ENCODE measurements at places on chromosomes 2 and 18.

DNA sequence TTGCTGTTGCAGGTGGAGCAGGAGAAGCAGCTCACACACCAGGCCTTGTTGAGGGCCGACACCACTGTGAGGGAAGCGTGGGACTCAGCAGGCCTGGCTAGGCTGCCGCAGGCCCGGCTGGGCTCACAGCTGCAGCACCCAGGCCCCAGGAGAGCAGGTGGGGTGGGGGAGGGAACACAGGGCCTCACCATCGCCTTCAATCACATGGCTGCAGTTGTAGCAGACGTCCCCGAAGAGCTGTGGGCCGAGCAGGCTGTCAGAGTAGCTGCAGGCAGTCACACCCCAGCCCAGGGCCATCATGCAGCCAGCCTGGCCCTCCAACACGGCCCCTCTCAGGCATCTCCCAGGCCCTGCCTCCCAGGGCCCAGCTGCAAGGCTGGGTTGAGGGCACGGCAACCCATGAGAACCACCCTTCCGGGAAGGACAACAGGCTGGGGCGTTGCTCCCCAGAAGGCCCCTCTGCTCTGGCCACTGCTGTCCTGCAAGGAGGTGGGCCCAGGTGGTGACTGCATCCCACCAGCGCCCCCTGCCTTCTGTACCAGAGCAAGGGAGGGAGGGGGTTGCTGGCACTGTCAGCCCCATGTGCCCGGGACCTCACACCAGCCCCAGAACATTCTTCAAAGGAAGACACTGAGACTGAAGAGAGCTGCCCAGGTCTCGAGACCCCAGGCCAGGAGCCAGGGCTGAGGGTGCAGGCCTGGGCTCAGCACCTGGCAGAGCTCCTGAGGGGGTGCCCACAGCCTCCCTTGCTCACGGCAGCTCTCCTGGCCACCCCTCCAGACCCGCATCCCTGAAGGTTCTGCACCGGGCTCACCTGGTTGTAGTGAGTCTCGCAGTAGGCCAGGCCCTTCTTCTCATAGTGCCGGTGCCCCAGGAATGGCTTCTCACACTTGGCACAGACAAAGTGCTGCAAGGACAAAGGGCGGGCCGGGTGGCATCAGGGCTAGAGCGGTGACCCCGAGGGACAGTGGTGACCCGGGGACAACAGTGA lies 5.6 kb upstream of the GPR17 start:
- DNase-seq: peak; percentile 40

GRCh38 chr2:145137901-145138300 lies 618.0 kb upstream of the ZEB2 start:
- DNase-seq: no peak

DNA sequence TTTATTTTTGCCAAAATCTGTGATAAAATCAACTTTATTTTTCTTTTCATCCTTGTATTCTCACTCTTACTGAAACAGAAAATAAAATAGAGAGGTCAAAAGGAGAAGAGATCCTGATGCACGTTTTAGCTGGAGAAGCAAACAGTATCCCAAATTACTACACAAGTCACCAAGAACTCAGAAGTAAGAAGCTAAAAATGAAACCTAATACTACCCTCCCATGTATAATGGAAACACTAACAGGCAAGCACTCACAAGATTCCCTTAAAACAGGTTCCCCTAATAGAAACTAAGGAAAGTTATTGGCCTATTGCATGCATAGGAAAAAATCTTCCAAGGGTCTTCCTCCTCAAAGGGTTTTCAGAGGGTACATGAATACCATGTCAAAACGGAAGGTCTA lies 927.0 kb downstream of the ERBB4 start:
- DNase-seq: no peak

DNA sequence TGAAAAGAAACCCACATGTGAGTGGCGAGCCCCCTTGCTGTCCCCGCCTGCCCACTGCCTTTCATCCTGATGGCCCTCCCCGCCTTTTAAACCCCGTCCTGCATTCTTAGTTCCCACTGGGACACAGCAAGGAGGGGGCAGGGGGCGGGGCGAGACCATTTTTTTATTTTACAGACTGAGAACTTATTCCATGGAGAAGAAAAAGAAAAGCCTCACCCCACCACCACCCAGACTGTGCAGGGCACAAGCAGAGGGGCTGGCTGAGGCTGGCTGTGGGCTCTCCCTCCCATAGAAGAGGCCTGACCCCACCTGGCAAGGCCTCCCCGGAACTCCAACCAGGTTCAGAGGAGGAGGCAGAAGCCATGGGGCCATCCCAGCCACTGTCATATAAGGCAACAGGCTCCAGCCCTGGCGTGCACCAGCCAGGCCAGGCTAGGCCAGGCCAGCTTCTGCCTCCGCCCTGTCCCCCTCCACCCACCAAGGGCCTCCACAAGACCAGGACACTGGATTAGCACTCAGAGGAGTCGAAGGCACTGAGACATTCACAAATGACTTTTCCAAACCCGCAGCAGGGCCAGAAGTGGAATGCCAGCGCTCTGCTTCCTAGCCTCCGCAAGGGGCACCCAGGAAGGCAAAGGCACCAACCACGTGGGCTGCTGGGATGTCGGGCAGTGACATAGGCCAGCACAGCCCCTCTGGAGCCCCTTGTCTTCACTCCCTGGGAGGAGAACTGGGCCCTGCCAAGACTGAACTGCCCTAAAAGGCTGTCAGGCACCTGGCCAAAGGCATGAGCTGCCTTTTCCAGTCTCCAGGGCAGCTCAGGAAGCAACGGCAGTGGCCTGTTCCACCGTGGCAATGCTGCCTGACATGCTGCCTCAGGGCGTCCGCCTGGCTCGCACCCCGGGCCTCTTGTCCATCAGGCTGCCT lies 37.5 kb upstream of the SEMA4C start:
- no peak for DNase-seq

- no peak for DNase-seq
Observed at GRCh38 chr2:46328291-46328690, 31.1 kb downstream of the EPAS1 start.

GRCh38 chr2:111219734-111220505 lies 99.2 kb downstream of the BCL2L11 start:
- no peak for DNase-seq

GRCh38 chr18:24136967-24137373 lies 1.9 kb upstream of the CABYR start:
- DNase-seq: peak; percentile 50

- DNase-seq: peak; percentile 18
Observed at GRCh38 chr2:119481501-119482455, 42.5 kb downstream of the SCTR start.

DNA sequence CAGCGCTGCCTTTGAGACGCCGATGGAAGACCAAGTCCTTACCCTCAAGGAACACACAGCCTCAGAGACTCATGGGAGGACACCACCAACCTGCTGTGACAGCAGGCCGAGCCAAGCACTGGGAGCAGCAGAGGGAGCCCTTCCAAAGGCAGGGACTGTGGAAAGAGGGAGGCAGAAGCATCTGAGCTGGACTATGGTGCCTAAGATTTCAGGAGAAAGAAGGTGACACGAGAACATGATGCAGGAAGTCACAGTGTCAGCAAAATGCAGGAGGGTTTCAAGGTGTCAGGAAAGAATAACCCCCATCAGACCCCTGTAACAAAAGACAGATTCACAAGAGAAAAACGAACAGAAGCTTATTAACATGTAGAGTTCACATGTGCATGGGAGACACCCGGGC lies 24.2 kb upstream of the COX7A2L start:
- DNase-seq: peak; percentile 14

GRCh38 chr2:61582165-61582564 lies 44.0 kb upstream of the XPO1 start:
- DNase-seq: no peak

- DNase-seq: no peak
Observed at GRCh38 chr2:65377556-65378192, 54.7 kb downstream of the SPRED2 start.

DNA sequence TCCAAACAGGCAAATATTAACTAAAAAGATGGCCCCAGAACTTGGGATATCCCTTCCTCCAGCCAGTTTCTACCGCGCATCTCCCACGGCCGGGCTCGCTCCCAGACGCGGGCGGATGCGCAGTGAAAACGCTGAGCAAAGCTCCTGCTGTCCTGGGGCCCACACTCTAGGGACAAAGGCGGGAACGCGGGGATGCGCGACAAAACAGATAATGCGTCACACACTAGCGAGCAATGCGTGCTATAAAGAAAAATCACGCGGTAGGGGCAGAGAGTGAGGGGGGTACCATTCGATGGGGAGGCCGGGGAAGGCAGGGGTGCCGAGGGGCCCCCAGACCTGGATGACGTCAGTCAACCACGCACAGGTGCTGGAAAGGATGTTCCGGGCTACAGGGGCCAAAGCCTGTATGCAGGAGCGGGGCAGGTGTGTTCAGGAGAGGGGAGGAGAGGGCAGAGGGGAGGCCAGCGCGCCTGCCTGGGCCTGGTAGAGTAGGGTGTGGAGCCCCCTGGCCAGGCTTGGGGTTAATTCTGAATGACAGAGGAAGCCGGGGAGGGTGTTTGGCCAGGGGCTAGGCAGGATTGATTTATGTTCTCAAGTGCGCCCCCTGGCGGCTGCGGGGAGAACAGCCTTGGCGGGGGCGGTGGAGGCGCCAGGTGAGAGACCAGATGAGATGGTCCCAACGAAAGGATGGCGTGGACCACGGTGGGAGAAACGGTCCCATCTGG lies 14.9 kb upstream of the ITM2C start:
- DNase-seq: no peak

- peak; percentile 83 for DNase-seq
Observed at GRCh38 chr2:26011990-26012856, 21.7 kb upstream of the RAB10 start.

GRCh38 chr2:231429901-231430300 lies 34.4 kb downstream of the NCL start:
- DNase-seq: no peak

DNA sequence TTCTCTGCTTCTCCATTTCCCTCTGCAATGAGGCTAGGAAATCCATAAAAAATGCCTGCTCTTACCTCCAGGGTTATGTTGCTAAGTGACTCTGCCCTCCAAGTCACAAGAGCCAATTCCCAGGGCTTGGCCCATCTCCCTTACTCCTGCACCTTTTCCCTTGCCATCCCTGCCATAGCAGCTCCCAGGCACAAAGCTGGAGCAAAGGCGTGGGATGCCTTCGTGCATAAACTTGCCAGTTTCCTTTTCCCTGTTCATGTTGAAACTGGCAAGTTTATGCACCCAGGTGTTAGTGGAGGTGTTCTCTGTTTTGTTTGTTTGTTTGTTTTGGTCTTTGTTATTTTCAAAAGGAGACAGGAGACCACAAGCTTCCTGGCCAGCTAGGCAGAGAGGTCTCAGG lies 195.1 kb downstream of the ACKR3 start:
- DNase-seq: no peak

GRCh38 chr2:172613040-172613439 lies 57.1 kb downstream of the PDK1 start:
- no peak for DNase-seq

DNA sequence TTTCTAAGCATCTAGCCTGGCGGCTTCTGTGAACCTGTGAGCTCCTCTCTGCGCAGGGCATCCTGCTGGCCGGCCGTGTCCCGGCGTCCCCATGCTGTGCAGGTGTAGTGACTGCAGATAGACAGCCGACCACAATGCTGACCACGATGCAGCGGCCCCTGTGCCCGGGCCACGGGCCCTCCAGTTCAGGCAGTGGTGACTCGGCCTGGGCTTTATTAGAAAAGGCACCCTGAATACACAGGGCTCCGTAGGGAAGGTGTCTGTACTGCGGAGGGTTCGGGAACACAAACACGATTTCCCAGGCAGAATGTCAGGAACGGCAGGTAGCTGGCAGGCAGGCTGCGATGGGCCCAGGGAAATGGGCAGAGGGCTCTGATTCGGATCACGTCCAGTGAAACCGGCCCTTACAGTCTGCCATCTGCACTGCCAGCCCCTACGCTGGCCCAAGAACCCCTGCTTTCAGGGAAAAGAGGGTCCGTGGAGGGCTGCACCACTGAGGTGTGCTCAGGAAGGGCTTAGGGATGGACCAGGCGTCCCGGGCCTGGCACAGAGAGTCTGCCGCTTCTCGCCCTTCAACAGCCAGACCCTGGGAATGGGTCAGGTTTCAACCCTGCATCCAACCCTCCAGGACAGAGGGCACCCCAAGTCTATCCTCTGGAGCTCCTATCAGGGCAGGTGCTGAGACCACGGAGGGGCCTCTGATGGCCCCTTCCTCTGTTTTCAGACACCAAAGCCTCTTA lies 196.5 kb downstream of the HDAC4 start:
- DNase-seq: no peak

DNA sequence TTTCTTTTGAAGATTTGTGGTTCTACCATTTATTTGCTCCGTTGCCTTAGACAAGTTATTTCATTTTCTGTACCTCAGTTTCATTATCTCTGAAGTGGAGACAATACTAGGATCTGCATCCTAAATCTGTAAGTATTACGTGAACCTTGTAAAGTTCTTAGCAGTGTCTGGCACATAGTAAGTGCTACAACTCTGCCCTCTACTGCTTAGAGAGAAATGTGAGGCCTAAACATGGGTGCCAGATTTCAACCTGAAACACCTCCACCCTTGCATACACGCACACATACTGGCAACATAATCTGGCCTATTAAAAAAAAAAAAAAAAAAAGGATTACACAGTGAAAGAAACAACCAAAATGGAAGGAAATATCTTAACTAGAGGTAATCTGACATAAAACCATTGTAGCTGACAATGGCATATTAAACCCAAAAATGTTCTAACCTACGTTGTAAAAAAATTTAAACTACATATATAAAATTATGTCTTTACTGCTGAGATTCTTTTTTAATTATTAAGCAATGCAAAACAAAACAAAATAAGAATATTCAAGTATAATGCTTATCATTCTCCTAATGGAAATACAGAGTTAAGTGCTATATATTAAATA lies 132.6 kb downstream of the MAP2 start:
- peak; percentile 16 for DNase-seq

GRCh38 chr2:24984912-24985311 lies 13.2 kb upstream of the DNAJC27 start:
- no peak for DNase-seq

GRCh38 chr2:152083202-152083875 lies 15.5 kb downstream of the CACNB4 start:
- DNase-seq: no peak

GRCh38 chr2:116098049-116098448 lies 1655.6 kb downstream of the DPP10 start:
- no peak for DNase-seq

DNA sequence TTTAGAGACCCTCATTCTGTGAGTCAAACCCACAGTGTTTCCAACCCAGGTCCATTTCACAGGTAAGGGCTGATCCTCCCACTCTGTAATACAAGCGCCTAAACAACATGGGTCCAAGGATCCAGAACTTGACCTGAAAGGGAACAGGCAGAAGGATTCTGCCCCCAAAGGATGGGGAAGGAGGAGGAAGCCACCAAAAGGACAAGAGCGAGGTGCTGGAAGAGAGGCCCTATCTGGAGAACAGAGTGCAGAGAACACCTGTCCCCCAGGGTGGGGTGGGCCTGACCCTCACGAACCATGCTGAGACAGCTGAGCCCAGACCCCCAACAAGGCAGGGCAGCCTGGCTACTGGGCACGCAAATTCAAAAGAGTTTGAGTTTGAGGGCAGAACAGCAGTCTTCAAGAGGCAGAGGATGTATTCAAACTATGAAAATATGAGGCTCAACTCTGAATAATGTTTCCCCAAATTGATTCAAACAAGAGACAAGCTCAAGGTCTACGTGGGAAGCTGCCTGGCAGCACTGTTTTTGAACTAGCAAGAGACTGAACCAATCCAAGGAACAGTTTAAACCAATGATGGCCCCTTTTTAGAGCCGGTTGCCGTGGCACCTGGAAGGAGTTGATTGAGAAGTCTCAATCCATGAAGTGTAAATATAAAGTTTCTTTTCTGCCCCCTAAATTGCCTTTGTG lies 212.7 kb downstream of the ALPK2 start:
- no peak for DNase-seq
